ENCODE measurements at places on chromosomes 5 and 9.

- no peak for DNase-seq
These were observed 395.4 kb downstream of the CSNK1G3 start for GRCh38 chr5:123907349-123907748.

DNA sequence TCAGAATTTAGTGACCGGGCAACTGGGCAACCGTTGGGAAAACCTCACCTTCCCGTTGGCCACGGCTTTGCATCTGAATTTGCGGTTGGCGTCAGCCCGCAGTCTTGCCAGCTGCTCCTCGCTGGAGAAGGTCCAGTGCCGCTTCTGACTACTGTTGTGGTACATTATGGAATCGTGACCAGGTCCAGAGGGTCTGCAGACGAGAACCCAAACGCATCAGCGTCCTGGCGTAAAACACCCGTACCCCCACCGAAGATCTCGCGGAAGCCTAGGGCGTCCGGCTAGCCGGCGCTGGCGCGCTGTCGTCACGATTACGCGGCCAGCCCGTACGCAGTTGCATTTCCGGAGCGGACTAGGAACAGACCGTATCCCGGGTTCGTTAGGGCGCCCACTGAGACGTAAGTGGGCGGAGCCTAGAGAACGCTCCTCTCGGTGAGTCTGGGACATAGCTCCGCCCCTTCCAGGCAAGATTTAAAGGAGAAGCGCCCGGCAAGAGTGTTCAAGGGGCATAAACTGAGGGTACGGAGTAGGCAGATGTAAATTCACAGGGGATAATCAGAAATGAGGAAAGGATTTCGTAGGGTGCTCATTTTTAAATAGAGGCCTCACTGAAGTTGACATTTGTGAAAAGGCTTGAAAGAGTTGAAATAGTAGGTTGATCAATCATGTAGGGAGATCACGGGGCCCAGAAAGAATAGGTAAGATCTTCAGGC lies at the start of gene CCNH:
Gene CCNH, minus strand, starts transcription at position 301 of the 713 bp plus-strand sequence. Its CDS starts 136 bp downstream, at position 165.
- peak; percentile 87 for DNase-seq

DNA sequence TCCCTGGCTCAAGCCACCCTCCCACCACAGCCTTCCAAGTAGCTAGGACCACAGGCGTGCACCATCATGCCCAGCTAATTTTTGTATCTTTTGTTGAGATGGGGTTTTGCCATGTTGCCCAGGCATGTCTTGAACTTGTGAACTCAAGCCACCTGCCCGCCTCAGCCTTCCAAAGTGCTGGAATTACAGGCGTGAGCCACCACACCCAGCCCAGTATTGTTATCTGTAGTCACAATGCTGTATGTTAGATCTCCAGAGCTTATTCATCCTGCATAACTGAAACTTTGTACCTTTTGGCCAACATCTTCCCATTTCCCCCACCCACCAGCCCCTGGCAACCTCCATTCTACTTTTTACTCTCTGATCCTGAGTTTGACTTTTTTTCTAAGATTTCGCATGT lies 37.5 kb downstream of the CREBRF start:
- DNase-seq = no peak

DNA sequence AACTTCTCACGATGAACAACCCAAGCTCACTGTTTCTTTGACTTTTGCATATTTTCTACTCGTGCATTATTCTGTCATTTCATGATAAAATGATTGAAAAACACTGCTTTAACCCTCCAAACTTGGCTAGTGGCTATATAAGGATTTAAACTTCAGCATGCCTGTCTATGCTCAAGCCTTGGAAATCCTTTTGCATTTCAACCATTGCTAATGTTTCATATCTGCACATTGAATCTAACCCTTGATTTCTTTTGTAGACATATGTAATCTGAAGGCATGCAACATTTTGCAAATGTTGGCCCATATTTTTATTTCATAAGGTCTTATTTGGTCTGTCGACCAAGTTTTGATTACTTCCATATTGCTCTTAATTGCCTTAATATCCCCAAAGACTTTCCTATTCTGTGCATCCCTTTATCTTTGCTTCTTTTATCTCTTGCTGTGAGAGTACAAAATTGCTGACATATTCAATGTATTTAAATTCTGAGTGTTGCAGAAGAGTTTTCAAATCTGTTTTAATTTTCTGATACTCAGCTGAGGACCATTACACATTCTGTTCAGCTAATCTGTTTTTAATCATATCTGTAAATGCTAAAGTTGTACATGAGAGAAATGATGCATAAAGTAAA lies 403.7 kb upstream of the ZNF608 start:
- DNase-seq = no peak

DNA sequence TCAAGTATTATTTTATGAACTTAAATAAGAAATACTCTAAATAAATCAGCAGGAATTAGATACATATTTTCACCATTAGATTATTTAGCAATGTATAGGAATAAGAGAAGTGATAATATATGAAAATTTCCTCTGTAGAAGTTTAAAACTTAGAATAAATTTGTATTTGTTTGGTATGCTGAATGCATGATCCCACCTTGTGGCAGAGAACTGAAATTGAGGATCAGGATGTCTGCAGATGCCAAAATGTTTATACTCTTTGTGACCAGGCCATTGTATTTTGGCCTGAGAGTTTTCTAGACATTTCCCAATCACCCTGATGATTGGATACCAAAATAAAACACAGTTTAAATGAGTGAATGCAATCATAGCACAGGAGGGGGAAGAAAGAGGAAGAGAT lies 6.3 kb downstream of the TYRP1 start:
- no peak for DNase-seq

GRCh38 chr5:15103130-15103529 lies 231.6 kb upstream of the ANKH start:
- DNase-seq = no peak

GRCh38 chr9:82732928-82733327 lies 330.0 kb downstream of the RASEF start:
- DNase-seq = no peak

GRCh38 chr5:149887622-149888183 lies 56.9 kb downstream of the PDE6A start:
- DNase-seq = no peak

DNA sequence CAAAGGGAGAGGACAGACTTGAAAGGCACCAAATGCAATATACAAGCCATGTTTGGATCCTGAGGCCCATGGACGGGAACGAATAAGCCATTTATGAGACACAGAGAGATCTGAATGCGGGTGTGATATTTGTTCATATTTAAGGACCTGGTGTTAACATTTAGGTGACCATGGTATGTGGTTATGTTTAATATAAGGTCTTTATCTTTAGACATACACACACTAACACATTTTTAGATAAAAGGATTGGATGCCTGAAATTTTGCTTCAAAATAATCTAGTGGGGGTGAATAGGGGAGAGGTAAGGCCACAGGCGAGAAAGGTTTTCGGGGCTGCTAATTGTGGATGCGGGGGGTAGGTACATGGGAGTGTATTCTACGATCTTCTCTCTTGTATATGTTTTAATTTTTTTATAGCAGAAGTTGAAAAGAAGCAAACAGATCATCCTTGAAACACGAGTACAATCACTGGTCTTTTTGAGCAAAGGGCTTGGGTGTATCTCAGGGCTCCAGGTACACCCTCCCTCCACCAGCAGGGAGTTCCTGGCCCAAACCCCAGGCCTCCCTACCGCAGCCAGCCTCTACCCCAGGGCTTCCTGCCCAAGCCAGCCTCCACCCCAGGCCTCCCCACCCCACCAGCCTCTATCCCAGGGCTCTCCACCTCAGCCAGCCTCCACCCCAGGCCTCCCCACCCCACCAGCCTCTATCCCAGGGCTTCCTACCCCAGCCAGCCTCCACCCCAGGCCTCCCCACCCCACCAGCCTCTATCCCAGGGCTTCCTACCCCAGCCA lies 12.2 kb downstream of the AKNA start:
- no peak for DNase-seq

- no peak for DNase-seq
These were observed 134.2 kb upstream of the RGMB start for GRCh38 chr5:98639274-98639673.

GRCh38 chr5:9067154-9067553 lies 478.7 kb downstream of the SEMA5A start:
- no peak for DNase-seq

DNA sequence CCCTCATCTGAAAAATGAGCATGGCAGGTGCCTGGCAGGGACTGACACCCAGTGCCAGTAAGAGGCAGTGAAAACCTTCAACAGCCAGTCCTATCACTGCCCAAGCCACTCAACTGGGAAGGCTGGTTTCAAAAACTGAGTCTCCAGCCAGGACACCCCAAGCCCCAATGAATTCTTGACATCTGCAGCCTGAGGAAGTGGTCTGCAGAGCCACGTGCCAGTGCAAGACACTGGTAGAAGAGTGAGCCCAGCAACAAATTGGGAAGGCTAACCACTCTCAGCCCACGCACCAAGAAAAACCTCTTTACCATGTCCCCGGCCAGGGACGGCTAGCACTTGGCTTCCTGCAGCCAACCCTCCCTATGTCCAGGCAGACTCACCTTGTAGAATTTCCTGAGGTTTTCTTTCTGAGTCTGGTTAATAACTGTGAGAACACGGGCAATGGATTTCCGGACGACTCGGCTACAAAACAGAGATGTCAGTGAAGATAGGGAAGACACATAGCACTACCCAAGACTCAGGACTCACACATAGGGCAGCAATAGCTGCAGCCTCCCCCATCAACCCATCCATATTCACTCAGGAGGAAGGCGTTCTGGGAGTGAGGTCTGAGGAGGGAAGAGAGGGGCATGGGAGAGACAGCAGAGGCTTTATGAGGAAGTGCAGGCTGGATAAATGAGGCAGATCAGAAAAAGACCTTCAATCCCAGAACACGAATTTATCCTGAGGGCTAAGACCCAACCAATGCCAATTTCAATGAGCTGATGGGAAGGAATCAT lies 1.8 kb downstream of the RPL35 start:
- no peak for DNase-seq

DNA sequence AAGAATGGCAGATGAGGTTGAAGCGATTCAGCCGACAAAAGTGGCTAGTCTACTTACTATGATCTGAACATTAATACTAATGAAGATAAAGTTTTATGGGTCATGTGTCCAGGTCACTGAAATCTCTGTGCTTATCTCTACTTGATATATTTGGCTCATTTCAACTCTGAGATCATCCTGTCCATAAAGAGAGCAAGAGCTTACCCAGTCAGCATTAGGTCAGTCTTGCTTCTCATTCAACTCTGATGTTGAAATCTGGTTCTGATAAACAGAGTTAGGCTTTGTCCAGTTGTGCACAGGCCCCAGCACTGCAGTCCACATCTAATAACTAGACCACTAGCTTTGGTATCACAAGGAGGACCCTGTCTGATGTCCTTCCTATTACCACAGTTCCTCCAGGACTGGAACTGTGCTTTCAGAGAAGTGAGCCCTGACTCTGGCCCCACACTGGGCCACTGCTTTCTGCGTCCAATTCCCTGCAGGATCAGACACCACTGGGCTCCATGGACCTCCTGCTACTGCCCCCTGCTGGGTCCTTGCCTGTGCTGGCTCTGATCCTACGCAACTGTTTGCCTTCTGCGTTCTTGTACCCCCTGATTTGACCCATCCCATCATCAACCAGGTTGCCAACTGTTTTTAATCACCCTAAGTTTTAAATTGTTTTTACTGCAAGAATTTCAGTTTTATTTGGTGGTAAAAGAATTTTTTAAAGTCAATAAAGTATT lies 23.7 kb upstream of the FAM120A start:
- DNase-seq = no peak

DNA sequence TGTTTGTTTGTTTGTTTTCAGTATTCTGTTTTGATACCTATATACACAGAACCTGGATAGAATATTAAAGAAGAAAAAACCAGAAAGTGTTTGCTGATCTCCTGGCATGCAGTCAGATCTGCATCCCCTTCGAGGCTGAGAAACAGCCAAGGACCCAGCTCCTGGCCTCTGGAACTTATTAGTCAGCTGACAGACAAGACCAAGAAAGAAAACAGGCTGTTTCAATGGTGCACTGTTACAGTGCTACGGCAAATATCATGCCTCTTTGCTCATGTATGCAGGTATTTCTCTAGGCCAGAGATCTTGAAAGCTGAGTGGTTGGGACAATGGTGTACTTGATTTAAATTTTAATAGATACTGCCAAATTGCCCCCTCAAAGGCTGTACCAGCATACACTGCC lies 95.0 kb downstream of the C5orf15 start:
- DNase-seq = no peak

DNA sequence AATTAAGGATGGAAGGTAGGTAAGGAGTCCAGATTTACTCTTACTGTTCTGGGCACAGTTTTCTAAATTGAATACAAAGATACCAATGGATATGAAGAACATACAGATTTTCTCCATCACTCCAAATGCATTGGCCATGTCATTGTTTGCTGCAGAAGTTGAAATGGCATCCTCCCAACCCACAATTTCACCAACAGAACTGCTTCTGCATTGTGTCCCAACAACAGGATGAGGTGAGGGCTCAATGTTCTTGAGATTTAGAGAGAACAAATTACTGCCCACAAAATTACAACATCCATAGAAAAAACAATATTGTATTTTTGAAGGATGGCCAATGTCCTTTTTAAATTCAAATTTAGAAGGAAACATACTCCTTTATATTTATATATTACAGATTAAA lies 88.9 kb downstream of the NUDT12 start:
- no peak for DNase-seq

- DNase-seq = no peak
These were observed 71.9 kb downstream of the MFAP3 start for GRCh38 chr5:154110716-154111115.

GRCh38 chr9:116979456-116979855 lies 292.4 kb downstream of the TRIM32 start:
- no peak for DNase-seq

DNA sequence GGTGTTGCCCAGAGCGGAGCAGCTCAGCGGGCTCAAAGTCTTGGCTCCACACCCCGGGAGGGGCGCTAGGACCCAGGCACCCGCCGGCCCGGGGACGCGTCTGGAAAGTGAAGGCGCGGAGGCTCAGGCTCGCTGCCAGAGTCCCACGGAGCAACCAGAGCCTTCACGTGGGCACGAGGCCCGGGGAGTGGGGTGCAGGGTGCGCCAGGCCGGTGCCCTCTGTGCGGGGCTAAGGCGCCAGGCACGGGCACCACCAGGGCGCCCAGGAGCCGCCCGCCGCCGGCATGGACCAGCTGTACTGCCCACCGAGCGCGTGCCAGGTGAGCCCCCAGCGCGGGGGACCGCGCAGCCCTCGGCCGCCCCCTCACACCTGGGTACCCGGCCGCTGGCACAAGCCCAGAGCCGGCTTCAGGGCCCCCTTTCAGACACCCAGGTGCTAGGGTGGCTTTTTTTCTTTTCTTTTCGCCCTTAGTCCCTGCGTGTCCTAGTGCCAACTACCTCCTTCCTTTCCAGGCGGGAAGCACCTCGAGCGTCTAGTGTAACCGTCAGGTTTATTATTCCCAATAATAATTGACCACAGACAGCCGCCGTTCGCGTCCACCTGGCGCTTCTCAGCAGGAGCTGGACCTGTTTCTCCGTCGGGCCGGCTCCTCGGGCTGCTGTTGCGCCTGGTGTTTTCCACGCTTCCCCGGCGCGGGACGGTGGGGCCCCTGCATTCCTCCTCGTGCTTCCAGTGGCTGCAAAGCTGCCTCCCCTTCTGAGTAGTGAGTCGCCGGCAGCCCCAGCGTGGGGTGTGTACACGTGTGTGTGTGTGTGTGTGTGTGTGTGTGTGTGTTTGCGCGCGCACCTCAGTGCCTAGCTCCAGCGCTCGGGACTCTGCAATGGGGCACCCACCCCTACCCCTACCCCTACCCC lies 30.1 kb upstream of the PDE8B start:
- no peak for DNase-seq

Data from stimulated activated CD8-positive, alpha-beta memory T cell treated with anti-CD3 and anti-CD28 coated beads, Interleukin-4, amount 100 ng/mL, for 1 hour (primary cell).